ENCODE measurements at places on chromosomes 7 and 10.

- DNase-seq = no peak
These were observed at the start of gene CHAT for GRCh38 chr10:49613882-49614241. Gene CHAT, plus strand, starts transcription at chr10:49614037. Its CDS starts 153 bp downstream, at chr10:49614190.

GRCh38 chr7:84792231-84792893 lies 394.5 kb downstream of the SEMA3D start:
- DNase-seq = no peak

- no peak for DNase-seq
These were observed 6.0 kb downstream of the OR6B1 start for GRCh38 chr7:144006029-144006691.

DNA sequence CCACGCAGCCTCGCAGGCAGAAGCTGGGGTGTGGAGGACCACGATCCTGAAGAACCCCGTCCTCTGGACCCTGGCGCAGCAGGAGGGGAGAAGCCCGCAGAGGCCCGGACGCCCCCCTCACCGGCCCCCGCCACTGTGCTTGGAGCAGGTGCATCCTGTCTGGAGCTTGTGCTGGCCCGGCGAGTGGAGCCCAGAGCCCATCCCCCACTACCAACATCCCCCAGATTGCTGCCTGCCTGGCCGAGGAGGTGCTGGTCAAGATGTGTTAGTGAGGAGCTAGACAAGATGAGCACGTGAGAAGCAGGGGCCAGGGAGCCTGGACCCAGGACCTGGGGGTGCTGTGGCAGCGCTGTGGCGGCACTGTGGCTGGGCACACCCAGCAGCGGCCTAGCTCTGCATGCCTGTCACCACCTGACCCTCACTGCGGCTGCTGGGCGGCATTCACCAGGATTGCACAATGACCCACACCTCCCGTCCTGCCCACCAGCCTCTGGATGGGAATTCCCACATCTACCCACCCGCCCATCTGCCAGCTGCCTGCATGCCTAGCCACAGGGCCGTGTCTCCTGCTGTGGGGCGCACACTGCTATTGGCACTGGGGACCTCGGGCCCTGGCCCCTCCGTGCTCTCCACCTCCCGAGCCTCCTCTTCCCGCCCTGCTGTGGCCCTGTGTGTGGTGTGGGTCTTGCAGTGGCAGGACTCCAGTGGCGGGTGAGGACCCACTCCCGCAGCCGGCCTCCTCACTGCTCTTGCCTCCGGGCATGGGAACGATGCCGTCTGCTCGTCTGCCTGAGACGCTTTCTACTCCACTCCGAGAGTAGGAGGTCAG lies 11.8 kb downstream of the GPR146 start:
- DNase-seq = no peak

- DNase-seq = no peak
These were observed 27.8 kb downstream of the ZNF33A start for GRCh38 chr10:38038107-38038931.

DNA sequence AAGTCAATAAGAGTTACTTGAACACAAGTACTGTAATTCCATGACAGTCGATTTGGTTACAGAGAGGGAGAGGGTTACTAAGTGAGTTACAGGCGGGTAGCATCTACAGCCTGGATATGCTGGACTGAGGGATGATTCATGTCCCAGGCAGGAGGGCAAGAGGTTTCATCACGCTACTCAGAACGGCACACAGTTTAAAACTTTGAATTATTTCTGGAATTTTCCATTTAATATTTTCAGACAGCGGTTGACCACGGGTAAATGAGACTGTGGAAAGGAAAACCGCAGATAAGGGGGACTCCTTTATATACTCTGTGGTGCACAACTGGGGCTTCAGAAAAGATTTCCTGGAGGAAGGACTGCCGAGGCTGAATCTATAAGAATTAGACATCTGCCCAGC lies 25.7 kb upstream of the LRRC4 start:
- DNase-seq = no peak

DNA sequence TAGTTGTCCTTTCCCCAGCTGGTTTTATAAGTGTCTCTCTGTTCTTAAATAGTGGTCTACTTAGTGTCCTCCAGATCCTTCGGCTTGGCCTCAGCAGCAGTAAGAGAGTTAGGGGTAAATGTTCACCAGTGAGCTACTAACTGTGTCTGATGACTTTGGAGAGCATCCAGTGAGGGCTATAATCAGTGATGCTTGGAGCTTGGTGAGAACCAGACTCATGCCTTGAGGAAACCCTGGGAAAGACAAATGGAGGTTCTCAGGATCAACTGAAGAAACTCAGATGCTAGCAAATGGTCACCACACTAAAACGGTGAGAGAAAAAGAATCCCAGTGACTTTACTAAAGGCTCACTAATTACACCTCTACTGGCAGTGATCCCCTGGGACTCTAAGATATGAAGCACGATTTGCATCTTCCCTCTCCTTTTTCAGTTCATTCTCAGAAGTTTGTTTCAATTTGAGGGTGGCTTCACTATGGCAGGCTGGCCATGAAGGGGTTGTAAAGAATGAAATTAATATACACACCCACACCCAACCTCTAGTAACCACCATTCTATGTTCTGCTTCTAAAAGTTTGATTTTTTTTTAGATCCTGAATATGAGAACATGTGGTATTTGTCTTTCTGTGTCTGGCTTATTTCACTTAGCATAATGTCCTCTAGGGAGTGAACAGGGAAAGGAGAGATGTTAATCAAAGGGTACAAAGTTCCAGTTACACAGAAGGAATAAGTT lies 177.9 kb downstream of the PDE1C start:
- no peak for DNase-seq

DNA sequence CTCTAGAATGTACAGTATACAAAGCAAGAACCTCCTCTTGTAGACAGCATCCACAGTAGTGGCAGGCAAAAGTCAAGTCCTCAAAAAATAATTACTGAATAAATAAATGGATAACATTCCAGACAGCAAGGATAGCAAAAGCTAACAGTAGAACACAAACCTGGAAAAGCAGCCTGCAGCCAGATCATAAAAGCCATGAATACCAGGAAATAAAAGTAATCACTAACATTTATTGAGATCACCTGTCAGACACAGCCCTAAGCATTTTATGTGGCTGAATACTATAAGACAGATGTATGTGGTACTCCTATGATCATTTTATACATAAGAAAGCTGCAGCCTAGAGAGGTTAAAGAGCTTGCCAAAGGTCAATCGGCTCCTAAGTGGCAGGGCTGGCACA lies 34.0 kb downstream of the CUL2 start:
- DNase-seq = no peak

DNA sequence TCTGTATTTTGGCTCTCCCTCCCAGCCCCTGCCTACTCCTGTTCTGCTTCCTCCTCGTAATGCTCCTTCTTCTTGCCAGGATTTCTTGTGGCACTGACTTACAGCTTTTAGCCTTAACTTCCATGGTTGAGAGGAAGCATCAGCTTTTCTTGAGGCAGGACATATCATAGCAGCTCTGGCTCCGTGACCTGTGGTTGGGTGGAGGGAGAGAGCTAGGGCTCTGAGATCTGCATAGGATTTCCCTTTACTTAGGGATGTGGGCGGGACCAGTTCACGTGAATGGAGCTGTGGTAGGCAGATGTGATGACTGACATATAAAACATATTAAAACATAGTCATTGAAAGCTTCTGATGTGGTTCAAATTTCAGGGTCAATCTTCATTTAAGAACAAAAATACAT lies 10.6 kb upstream of the RAB11FIP2 start:
- DNase-seq = no peak

DNA sequence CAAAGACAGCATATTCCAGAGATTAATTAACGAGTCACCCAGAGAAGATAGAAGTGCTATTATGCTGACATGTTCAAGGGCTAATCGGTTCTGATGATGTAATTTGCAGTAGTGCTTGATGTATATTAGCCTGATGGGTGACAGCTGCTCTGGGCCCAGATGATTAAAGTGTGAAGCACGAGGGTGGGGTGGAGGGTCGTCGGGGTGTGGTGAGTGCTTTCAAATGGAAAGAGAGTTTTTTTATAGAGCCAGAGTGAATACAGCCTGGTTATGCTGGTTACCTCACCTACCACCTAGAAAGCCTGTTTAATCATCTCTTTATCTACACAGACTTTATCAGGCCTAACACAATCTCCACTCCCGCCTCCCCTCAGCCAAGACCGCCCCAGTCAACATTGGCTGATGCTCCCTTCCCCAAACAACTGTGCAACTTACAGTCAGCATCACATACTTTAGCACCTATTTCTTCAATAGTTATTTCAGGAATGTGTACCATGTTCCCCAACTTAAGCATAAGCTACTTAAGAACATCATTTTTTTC lies 11.5 kb upstream of the STN1 start:
- DNase-seq = no peak

DNA sequence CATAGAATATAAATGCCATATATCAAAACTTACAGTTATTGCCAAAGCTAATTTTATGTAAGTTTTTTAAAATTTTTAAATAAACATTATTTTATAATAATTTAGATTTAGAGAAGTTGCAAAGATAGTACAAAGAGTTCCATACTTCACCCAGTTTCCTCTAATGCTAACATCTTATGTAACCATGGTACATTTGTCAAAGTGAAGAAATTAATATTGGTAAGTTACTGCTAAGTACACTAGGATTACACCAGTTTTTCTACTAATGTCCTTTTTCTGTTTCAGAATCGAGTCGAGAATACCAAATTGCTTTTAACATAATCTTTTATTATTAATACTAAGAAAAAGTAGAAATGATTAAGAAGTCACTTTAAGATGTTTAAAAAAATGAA lies 29.2 kb downstream of the CSGALNACT2 start:
- DNase-seq = no peak

- no peak for DNase-seq
These were observed 341 bp downstream of the GOT1 start for GRCh38 chr10:99430116-99430450.

DNA sequence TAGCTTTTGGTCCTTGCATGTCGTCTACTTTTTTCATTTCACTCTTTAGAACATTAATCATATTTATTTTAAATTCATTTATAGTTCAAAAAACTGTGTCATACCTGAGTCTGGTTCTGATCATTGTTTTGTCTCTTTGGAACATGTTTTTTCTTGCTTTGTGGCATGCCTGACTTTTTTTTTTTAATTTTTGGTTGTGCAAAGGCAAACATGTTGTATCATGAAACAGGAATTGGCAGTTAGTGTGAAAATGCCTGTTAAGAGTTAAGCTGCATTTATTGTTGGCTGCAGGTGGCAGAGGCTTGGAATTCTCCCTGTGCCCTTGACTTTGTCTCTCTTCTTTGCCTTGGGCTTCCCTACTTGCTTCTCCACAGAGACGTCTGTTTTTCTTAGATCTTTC lies 525.0 kb upstream of the ADARB2 start:
- no peak for DNase-seq

DNA sequence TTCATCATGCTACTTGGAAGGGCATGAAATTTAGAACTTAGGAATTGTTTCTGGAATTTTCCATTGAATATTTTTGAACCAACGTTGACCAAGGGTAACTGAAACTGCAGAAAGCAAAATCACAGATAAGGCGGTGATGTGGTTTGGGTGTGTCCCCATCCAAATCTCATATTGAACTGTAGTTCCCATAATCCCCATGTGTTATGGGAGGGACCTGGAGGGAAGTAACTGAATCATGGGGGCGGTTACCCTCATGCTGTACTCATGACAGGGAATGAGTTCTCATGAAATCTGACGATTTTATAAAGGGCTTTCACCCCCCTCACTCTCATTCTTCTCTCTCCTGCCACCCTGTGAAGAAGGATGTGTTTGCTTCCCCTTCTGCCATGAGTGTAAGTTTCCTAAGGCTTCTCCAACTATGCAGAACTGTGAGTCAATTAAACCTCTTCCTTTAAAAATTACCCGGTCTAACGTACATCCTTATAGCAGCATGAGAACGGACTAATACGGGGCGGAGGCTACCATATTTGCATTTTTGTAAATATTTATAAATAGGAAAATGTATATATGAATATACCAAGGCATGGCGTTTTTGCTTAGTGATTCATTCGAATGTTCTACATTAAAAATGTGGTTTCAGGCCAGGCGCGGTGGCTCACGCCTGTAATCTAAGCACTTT lies 12.4 kb downstream of the NMT2 start:
- no peak for DNase-seq

- DNase-seq = no peak
These were observed 269.0 kb upstream of the ETV1 start for GRCh38 chr7:14258441-14258840.

GRCh38 chr10:132237396-132237795 lies 50.6 kb downstream of the DPYSL4 start:
- no peak for DNase-seq

DNA sequence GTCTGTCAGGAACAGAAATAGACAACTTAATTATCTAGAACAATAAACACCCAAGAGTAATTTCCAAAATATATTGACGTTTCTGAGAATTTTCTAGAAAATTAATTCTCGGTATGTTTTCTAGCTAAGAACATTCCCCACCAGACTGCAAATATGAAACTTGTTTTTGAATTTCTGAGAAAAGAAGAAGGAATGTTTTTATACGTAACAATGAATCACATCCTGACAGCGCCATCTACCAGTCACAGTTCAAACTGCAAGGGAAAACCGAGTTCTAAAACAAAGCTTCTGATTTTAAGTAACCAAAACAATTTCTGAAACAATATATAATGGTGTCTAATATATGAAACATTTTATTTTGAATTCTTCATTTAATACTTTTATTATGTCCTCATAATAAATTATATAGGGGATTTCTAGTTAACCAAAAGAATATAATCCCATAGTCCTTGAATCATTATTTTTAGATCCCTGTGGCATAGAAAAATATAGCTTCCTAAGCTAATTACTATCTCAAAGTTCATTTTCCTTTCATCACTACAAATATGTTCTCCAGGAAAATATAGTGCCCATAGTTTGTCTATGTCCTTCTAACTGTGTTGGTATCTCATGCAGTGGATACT lies 34.5 kb upstream of the MEOX2 start:
- no peak for DNase-seq

- no peak for DNase-seq
These were observed 57.8 kb downstream of the MINDY3 start for GRCh38 chr10:15802375-15802949.

GRCh38 chr7:122412441-122412840 lies 107.9 kb upstream of the FEZF1 start:
- no peak for DNase-seq

DNA sequence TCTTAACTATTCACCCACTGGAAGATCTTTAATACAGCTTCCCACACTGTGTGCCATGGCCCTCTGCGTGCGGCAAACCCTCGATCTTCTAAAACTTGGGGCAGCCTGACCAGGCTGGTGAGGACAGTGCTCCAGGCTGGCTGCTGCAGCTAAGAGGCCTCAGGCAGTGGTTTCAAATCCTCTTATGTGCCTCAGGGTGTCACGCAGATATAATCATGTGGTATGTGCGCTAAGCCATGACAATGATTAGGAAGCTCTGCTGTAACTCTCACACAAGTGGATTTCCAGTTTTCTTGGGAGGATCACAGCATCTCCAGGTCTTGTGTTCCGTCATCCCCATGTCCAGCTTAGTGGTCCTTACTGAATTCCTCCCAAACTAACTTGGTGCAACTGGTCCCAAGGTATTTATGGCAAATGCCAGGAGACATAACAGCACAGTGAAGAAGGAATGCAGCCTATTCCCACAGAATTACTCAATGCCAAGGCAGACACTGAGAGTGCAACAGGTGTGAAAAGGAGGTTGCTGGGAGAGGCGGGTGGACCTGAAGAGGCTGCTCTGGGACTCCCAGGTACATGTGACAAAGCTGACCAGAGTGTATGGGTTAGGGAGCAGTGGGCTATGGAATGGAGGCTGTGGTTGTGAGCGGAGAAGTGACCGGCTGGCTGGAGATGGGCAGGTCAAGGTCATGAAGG lies 2.3 kb downstream of the HPS1 start:
- no peak for DNase-seq

Data from NK-92 treated with Interleukin-12 subunit alpha and Interleukin-12 subunit beta, amount 100 ng/mL, for 24 hours (cell line).